Mesendoderm (in vitro differentiated cells): ENCODE measurements at places on chromosomes 11 and 22.

GRCh38 chr22:31286360-31287255, 5.7 kb downstream of the PIK3IP1 start:
- DNase-seq: no peak

DNA sequence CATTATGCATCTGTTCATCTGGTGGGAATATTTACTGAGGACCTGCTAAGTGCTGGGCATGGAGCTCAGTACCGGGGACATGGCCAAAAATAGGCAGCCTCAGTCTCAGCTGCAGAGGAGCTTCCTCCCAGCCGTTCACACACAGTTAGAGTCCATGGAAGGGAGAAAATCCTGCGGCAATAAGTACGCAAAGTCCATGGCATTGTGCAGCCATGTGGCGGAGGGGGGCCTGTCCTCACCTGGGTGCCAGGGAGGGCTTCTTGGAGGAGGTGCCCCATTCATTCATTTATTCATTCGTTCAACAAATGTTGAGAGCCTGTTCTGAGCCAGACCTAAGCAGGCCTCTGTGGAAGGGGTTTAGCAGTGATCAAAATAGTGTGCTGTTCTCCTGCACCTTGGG, 59.3 kb upstream of the ANO1 start:
- no peak for DNase-seq

DNA sequence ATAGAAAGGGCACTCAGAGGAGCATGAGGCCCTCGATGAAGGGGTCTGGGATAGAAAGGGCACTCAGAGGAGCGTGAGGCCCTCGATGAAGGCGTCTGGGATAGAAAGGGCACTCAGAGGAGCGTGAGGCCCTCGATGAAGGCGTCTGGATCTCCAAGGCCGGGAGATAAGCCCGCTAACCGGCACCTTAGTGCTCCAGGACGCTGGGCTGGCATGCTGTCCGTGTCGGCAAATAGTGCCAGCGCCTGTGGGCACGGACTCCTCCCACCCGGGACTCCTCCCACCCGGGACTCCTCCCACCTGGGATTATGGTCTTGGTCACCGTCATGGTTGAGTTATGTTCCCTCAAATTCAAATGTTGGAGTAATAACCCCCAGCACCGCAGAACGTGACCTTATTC, 725.3 kb downstream of the BRD1 start:
- no peak for DNase-seq

DNA sequence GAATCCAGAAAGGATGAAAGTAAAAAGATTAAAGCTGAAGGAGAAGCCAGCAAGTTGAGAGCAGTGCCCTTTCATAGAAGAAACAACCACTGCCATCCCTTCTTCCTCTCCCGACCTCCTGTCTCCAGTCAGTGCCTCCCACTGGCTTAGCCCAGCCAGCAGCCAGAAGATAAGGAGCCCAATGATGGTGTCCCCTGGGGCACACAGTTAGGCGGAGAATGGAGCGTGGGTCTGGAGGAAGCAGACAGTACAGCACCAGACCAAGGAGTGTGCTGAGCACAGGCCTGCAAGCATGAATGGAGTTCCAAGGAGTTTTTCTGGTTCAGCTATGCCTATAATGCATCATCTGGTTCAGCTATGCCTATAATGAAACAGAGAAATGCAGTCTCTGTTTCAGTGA, 54.3 kb upstream of the TNRC6B start:
- peak; percentile 25 for DNase-seq

GRCh38 chr11:60345489-60345888, 18.4 kb downstream of the MS4A6E start:
- peak; percentile 59 for DNase-seq

DNA sequence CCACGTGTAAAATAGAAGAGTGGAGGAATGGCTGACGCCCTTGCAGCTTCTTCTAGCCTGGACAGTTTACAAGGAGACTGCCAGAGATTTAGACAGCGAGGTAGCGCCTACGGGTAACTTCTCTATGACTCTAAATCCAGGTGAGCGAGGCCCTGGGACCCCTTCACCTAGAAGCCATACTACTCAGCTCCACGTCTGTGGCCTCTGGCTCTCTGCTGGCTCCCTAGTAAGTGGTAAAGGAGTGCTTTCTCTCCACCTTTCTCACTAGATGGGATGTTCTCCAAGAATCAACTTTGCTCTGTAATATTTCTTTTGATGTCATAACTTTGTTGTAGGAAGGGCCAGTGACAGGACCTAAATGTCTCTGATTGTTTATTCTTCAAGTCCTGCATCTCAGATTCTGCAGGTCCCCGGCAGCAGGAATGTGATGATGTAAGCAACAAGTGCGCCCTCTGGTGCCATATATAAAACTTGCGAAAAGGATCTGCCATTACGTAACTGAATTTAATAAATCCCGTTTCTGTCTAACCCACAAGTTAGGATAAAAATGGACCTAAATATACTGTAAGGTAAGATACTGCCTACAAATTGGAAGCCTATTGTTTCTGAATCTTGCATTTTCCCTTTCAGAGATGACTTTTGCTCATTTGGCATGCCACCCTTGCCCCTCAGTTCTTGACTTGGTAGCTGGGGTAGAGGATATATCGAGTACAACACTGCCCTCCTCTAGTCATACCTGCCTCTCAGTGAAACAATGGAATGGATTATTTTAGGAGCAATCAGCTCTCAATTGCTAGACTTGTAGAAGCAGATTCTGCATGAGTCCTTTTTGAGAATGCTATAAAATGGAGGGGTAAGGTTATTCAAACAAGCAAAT, 11.0 kb upstream of the PTPN5 start:
- DNase-seq: peak; percentile 79

- no peak for DNase-seq
Measured at GRCh38 chr22:49042066-49042465, 785.6 kb downstream of the BRD1 start.

GRCh38 chr11:22444076-22444475, 105.9 kb downstream of the SLC17A6 start:
- DNase-seq: no peak

DNA sequence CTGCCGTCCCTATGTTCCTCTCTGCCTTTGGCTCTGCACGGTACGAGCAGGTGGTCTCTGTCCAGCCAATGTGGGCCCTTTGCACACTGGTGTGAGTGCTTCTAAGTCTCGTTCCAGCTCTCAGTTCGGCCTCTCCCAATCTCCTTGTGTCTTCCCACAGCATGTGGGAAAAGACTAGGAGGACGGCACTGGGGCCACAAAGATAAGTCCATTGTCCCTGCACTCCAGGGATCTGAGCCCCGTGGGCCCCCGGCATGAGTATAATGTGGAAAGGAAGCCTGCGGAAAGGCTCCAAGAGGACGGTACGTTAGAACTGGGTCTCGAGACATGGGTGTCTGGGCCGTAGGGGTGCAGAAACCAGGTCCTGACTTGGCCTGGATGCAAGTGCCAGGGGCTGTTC, 16.4 kb downstream of the MYEOV start:
- DNase-seq: no peak

GRCh38 chr11:57497303-57498247, 17.9 kb downstream of the SLC43A1 start:
- DNase-seq: no peak

GRCh38 chr22:35914665-35915476, 113.8 kb downstream of the RBFOX2 start:
- DNase-seq: peak; percentile 98

- DNase-seq: no peak
Measured at GRCh38 chr11:112762707-112763090, 198.5 kb upstream of the NCAM1 start.

- no peak for DNase-seq
Measured at GRCh38 chr11:12482839-12483238, 105.5 kb downstream of the PARVA start.

DNA sequence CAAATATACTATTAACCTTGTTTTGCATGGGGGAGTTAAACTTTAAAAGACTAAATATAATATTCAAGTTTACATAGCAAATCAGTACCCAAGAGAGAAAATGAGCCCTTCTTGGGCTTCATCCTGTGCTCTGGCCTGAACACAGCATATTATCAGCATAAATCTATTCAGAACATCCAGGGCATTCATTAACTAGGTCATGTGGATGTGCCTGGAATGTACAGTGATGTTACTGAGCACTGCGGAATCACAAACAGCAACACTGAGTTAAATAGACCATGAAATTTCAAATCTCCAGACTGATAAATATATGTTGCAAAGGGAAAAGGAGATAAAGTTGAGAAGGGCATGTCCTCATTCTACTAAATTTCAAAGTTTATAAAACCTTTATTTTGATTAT, 426.4 kb downstream of the AASDHPPT start:
- DNase-seq: no peak

DNA sequence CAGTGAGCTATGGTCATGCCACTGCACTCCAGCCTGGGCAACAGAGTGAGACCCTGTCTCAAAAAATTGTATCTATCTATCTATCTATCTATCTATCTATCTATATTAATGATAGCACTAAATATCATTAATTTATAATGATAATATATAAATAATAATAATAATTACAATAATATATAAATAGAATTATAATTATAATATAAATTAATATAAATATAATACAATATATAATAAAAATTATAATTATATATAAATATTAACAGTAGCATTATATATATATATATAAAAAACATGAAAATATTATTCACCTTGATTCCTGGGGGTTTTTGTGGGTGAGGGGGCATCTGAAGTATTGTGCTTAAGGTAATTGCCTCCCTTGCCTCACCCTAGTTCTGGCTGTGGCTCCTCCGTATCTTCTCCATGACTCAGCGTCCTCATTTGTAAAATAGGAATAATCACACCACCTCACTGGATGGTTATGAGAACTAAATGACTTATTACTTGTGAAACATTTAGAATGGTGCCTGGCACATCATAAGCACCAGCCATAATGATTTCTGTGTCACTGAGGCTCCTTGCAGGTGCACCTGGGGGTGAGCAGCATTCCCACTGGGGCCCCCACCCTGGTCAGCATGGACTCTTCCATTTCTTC, 18.8 kb downstream of the RASD2 start:
- no peak for DNase-seq

GRCh38 chr22:23751441-23751996, 607 bp upstream of the ZNF70 start:
- DNase-seq: peak; percentile 56

DNA sequence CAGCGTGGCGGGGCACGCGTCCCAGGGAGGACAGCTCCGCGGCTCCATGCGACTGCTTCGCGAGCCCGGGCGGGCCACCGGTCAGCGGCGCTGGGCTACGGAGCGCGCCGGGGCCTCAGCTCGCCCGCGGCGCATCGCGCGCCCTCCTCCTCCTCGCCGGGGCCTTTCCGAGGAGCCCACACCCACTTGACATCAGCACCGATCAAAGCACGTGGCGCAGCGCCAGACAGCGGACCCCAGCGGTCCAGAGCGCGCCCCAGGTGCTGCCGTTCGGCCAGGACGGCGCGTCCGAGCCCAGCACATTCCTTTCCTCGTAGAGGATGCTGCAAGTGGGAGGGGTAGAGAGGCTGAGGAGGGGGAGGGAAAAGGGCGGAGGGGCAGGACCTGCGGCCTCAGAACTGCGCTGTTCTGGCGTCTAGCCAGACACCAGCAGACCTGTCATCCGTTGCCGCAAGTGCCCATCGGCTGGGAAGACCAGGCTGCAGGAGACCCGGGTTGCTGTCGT, 88.6 kb downstream of the PLEKHA7 start:
- peak; percentile 91 for DNase-seq

GRCh38 chr11:69979632-69980031, 98.5 kb upstream of the ANO1 start:
- no peak for DNase-seq

DNA sequence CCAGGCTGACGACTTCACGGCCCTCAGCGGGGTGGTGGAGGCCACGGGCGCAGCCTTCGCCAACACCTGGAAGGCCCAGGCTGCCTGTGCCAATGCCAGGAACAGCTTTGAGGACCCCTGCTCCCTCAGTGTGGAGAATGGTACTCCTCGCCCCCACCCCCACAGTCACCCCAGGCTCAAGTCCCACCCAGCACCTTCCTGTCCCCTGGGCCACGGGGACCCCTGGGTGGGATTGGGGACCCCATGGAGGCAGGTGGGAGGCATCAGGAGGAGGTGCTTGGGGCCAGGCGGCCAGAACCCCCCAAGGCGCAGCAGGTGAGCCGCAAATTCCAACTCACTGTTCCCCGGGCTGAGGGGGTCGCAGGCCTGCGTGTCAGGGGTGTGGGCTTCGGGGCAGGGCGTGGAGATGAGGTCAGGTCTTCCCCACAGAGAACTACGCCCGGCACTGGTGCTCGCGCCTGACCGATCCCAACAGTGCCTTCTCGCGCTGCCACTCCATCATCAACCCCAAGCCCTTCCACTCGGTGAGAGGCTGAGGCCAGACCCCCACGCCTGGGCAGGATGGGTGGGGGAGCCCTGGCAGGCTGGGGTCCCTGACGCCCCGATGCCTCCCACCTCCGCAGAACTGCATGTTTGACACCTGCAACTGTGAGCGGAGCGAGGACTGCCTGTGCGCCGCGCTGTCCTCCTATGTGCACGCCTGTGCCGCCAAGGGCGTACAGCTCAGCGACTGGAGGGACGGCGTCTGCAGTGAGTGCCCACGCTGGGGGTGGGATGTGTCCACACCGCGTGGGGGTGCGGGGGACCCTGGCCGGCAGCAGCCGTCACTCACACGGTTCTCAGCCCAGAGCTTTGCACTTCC, 9.4 kb downstream of the MUC5B start:
- DNase-seq: no peak

DNA sequence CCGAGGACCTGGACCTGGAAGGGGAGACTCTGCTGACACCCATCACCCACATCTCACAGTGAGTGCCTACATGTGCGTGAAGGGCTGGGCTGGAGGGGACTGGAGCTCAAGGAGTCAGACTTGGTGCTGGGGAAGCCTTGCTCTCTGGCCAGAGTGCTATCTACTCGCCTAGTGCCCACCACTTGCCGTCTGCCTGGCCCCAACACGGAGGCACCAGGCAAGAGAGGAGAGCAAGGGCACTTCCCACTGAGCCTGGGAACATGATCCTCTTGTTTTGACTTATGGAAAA, 37.8 kb downstream of the KCNQ1OT1 start:
- no peak for DNase-seq

GRCh38 chr22:43263645-43264514, 76.9 kb upstream of the TTLL12 start:
- peak; percentile 83 for DNase-seq

DNA sequence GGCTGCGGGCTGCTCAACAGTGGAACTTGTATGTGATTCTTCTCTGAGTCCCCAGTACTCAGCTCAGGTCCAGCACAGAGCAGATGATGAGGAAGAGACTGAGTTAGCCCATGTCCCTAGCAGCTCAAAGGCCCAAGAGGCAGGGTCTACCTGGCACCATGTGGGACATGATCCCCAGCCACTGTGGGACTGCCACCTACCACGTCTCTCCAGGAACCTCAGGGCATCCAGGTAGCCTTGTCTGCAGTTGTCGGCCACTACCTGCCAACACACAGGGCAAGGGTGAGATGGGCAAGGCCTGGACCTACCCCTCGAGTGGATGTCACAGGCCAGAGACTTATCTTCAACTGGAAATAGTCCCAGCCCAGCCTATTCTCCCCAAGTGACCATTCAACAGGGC, 4.4 kb downstream of the PNPLA5 start:
- DNase-seq: no peak

DNA sequence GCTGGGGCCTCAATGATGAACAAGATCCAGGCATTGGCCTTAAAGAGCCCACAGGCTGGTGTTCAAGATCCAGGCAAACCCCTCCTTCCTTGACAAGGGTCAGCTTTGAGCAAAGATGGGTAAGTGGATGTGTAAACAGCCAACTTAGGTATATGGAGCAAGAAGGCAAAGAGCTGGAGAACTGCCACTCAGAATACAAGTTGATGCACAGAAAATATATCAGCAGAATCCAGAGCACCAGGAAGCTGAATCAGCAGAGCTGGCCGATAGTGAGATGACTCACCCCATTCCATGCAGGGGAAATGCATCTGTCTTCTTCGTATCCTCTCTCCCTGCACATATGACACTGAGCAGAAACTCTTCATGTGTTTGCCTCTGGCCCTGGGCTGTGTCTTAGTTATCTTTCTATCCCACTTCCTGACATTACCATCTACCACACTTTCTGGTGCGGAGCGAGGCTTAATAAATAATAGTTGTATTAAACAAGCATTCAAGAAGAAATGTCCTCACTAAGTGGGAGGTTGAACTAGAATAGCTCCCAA, 57.8 kb downstream of the ENDOD1 start:
- DNase-seq: peak; percentile 43
